Neural crest cell (in vitro differentiated cells): ENCODE measurements at places on chromosomes 4 and X. TPM values are rescaled to one million over a fixed set of nuclear protein-coding genes. Genes with fewer than 3 reads are reported as not detected.

Gene KIT
- 14.5 and 18.7 TPM in 2 replicates for total RNA-seq

Gene VCX
- total RNA-seq: 0.28 TPM in 1 of 2 replicates, not detected in the other

DNA sequence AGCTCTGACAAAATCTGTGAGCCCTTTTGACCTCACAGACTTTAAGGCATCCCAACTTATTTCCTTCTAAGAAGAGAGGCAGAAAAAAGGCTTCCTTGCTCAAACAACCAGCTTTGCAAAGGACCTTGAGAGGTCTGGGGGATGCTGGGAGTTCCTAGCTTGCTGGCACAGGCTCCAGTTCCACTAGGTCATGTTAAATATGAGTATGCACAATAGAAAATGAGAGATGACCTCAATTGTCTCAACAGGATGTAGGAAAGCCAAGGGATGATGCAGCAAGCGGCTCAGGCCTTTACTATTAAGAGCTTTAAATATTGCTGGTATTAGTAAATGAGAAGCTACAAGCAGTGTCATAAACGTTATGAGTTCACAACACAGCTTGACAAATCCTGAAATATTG is 13.3 kb upstream of the ZNF827 start:
- DNase-seq: no peak

GRCh38 chrX:11445540-11445939 is 152.3 kb downstream of the AMELX start:
- DNase-seq: no peak

DNA sequence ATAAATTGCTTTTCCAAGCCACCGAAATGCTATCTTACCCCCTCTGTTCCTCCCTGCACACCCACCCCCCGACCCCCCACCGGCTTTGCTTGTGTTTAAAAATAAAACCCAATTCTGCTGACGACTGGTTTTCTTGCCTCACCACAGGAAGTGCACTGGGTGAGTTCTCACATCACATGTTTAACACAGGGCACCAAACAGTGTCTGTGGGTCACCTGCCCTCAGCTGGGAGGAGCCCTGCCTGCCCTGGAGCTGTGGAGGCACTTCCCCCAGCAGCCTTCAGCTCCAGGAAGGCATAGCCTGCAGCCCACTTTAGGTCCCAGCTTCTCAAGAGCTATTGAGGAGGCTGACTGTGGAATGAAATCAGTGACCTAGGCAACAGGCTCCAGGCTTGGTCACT is 8.8 kb downstream of the TMEM255A start:
- DNase-seq: no peak

DNA sequence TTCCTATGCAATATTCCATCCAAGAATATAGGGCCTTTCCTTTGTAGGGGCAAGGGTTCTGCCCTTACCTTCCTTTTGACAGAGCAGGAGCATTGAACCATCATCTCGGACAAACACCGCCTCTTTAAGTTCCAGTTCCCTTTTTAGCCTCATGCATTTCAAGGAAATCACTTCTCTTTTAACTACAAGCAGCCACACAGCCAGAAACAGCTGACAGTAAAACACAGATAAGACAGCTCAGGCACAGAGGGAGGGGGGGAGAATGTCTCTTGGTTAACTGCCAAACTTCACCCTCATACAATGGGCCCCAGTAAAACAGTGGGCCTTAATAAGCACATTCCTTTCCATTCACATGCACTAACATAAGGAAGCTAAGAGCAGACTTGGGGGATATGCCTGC is 648.3 kb downstream of the GABRG1 start:
- no peak for DNase-seq

GRCh38 chr4:94534401-94535312 is 82.9 kb downstream of the PDLIM5 start:
- no peak for DNase-seq
